Stimulated activated CD8-positive, alpha-beta memory T cell treated with anti-CD3 and anti-CD28 coated beads, Interleukin-15, amount 100 ng/mL, for 1 hour (primary cell): ENCODE measurements at places on chromosomes 12 and 14.

- peak; percentile 12 for DNase-seq
Observed at GRCh38 chr12:50597200-50598195, 92.7 kb downstream of the DIP2B start.

DNA sequence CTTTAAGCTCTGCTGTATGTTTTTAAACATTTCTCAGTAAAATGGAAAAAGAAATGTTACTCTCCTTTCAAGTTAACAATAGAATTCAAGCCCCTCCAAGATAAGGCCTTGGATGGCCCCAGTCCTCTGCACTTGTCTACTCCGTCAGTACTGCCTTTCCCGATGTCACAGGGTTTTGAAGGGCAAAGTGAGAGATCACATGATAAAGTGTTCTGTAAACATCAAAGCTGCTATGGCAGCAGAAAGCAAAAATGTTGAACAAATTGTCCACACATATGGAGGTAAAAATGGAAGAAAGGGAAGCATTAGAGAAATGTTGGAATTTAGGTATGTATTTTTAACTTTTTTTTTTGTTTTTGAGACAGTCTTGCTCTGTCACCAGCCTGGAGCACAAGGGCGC lies 33.5 kb upstream of the CDK2AP1 start:
- no peak for DNase-seq

GRCh38 chr12:52199294-52199919 lies 7.6 kb upstream of the KRT80 start:
- DNase-seq, result no peak

DNA sequence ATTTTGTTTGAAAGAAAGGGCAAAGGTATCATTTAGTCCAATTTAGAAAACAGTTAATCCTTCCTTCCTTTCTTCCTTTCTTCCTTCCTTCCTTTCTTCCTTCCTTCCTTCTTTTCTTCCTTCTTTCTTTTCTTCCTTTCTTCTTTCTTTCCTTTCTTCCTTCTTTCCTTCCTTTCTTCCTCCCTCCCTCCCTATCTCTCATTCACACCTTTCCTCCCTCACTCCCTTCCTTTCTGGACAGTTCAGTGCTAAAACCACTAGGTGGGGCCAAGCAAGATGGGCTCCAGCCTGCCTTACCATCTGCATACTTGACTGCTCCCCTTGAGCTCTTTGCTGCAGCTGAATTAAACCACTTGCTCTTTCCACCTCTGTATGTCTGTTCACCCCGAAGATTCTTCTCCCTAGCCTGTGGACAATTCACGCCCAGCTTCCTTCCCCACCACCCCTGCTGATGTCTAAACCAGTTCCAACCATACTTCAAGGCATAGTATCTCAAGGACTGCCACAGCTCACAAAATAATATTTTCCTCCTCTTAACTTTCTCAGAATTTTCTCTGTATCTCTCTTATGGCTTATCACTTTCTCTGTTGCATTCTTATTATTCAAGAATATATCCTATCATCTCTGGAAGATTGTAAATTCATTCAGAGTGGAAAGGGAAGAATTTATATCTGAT lies 78.0 kb downstream of the DBX2 start:
- no peak for DNase-seq

DNA sequence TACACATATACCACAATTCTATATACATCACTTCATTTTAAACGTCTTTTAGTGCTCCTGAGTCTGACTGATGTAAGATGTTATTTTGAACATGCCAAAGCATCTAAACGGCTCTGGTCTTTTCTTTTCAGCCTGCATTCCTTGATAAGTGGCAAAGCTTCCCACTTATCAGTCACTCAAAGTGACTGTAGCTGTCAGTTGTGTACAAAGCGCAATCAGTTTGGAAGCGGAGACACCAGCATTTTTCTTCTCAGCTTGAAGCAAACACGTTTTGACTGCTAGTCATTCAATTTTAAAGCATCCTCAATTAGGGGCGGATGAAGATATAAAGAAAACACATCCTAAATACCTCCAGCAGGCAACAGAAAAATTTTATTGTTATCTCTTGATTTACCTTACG lies 226.8 kb downstream of the SOX5 start:
- DNase-seq, result no peak

GRCh38 chr12:120814903-120815429 lies 89.2 kb downstream of the SPPL3 start:
- DNase-seq, result no peak

DNA sequence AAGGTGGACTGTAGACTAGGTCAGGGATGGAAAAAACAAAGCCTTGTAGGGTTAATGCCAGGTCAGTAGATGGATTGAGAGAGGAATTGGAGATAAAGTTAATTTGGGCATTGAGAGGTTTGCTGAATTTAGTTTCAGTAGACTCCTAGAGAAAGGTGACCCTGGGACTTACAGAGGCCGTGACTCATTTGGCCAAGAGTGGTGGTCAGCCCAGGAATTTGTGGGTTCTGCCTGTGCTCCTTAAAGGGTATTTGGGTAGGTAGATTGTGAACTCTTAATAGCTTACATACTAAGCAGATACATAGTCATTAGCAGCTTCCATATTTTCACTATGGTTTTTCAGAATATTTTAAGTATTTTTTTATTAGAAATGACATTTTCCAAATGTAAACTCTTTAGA lies 21.8 kb downstream of the PLEKHA5 start:
- no peak for DNase-seq

- DNase-seq, result no peak
Observed at GRCh38 chr12:48811437-48812090, 6.7 kb upstream of the CACNB3 start.

DNA sequence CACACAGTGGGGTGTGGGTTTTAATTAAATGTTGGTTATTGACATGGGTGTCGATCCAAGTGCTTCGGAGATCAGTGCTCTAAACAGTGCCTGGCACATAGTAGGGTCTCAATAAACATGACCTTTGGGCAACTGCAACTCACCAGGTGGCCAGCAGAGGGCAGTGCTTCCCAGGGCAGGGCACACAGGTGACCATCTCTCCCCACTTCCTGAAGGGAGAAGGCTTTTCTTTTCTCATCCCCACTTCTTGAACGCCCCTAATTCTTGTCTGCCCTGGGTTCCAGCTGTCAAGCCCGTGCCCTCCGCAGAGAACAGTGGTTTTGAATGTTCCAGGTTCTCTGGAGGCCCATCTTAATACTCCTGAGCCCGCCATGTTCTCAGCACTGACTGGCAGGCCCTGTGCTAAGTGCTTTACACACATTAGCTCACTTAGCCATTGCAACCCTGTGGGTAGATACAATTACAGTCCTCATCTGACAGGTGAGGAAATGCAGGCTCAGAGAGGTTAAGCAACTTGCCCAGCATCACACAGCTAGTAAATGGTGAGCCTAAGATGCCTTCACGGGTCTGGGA lies 16.3 kb downstream of the RAPGEF3 start:
- peak; percentile 66 for DNase-seq

DNA sequence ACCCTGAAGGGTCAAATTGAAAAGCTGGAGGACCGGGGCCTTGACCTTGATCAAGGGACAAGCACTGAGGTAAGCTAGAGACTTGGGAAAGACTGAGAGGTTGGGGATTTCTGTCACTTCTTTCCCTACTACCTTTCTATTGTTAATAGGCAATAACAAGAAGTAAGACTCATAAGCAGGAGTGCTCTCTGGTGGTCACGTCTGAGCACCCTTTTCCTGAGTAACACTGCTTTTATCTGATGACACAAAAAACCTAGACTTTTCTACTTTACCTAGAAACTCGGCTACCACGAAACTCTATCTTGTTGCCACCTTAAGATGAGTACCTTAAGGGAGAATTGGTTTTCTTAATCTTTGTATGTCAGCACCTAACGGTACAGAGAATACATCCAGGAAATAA lies 35.5 kb upstream of the PPFIBP1 start:
- DNase-seq, result no peak

DNA sequence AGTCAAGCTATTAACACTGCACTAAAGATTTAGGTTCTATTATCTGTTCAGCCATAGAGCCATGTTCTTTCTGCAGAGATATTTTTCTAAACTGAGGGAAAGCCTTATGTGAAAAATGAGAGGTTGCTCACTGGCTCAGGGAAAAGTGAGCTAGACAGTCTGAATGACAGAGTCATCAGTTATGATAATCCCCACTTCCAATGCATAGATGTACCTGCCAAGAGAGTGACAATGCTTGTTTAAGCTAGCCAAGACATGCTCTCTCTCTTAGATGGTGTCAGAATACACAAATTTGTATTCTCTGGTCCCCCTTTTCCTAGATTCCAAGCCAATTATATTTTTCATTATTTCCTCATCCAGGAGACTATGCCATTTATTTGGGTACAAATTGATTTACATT lies 176.9 kb upstream of the FRMD6 start:
- no peak for DNase-seq

DNA sequence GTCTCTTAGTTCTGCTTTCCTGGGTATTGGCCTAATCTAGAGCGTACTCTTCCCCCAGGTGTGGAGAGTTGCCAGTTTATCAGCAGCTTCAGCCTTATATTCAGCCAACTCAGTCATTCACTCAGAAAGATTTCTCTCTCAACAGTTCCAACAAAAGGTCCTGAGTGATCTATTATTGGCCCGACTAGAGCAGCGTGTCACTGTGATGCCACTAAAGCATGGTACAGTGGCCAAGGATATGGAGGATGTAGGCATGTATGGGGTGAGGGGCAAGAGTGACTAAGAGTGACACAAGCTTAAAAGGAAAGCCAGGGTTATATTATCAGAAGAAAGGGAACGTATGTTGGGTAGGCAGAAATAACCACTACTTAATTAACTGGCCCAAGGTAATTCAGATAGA lies 4.8 kb downstream of the NOPCHAP1 start:
- no peak for DNase-seq

DNA sequence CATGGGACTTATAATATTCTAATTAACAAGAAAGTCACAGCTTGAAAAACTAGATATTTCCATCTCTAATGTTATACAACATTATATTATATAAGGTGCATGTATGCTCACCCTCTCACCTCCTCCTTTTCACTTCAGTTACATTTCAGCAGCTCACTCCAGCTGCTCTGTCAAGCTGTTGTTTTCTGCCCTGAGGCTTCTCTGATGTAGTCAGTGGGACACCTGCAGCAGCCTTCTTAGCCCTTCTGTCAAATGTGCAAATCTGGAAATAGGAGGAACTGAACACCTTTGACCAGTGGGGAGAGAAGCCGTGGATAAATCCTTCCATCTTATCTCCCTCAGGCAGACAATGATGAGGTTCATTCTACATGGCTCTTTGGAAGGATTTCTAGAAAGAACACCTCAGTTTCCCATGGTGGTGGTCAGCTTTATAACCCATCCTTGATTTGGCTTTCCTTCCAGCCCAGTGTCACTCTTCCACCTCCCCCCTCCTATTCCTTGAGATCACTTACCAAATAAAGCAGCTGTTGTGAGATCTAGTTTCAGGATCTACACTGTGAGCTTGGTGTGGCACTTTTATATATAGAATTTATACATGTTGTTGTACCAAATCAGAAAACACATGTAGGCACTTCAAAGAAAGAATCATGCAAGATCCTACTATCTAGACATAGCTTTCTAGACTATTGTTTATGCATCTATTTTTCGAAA lies 79.6 kb upstream of the STK38L start:
- no peak for DNase-seq

DNA sequence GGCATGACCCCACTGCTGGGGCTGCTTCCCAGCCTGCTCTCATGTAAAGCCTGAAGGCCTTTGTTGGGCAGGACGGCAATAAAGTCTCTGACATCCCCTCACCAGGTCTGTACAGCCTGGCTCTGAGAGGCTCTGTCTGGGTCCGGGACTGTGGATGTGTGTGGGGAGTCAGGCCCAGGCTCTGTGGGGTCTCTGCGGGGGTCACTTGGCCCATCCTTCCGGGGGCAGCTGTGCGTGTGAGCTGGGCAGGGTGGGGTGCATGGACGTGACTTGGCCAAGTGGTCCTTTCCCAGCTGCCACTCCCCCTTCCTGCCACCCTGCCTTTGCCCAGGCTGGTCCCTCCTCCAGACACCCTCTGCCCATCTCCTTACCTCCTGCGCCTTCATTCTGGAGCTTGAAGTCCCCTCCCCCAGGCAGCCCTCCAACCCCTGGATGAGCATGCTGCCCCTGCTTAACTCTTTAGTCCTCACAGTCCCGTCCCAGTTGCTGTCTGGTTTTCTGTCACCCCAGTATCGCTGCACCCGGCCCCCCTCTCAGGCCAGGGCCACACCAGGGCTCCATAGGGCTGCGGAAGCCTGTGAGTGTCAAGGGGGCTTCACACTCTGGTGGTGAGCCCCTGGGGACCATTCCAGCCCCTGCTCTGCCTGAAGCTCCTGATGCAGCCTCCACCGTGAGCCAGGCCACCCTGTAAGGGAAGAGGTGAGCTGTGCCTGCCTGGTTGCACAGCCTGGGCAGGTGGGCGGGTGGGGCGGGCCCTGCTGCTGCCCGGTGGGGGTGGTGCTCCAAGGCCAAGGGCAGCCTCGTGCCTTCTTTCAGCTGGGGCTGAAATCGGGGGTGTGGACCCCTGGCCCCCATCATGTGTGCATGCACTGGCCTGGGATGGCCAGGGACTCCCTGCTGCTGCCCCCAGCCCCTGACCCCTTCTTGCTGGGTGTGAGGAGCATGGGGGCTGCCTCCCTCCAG lies 25.5 kb upstream of the KIF26A start:
- no peak for DNase-seq
